A549 treated with CpdA at 1 μM for 4 hours (cell line): ENCODE measurements at places on chromosomes 3 and 15. TPM values are rescaled to one million over a fixed set of nuclear protein-coding genes. Genes with fewer than 3 reads are reported as not detected.

CD96 gene
- not detected in 5 replicates for total RNA-seq

TOP2B gene
- 63.5 to 90.0 TPM (median 65.8 TPM) in 5 replicates for total RNA-seq

FOXB1 gene
- total RNA-seq = not detected in 5 replicates

GOLGA8M gene
- total RNA-seq = not detected in 5 replicates

CLEC3B gene
- total RNA-seq = 0.49 TPM in 1 of 5 replicates, not detected in the others

C2CD4B gene
- 0.03 to 0.13 TPM in 2 of 5 replicates, not detected in the others for total RNA-seq

C3orf52 gene
- total RNA-seq = 11.5 to 16.0 TPM (median 13.8 TPM) in 5 replicates

MUSTN1 gene
- 0.52 TPM in 1 of 5 replicates, not detected in the others for total RNA-seq

DPPA2 gene
- not detected in 5 replicates for total RNA-seq

SPATA12 gene
- 0.44 to 0.59 TPM (median 0.47 TPM) in 5 replicates for total RNA-seq

TLR9 gene
- total RNA-seq = 0.08 TPM in 2 of 5 replicates, not detected in the others

ZNF385D gene
- not detected in 5 replicates for total RNA-seq

GP9 gene
- total RNA-seq = not detected in 5 replicates

RETNLB gene
- not detected in 5 replicates for total RNA-seq

NMB gene
- 15.2 to 25.8 TPM (median 23.7 TPM) in 5 replicates for total RNA-seq

CNTN4 gene
- not detected in 5 replicates for total RNA-seq

FGD5 gene
- 0.05 TPM in 1 of 5 replicates, not detected in the others for total RNA-seq

RPSA gene
- 2,607 to 2,790 TPM (median 2,621 TPM) in 5 replicates for total RNA-seq

HRG gene
- 0.02 TPM in 1 of 5 replicates, not detected in the others for total RNA-seq

GPR27 gene
- 3.0 to 3.3 TPM (median 3.2 TPM) in 5 replicates for total RNA-seq

FAM81A gene
- total RNA-seq = 11.0 to 14.6 TPM (median 13.6 TPM) in 5 replicates

SLC9A9 gene
- 0.03 to 0.31 TPM (median 0.13 TPM) in 5 replicates for total RNA-seq

TNNC1 gene
- total RNA-seq = 1.2 to 1.5 TPM (median 1.4 TPM) in 5 replicates

GPR15 gene
- total RNA-seq = not detected in 5 replicates

C2CD4A gene
- 0.02 to 0.05 TPM (median 0.04 TPM) in 4 of 5 replicates, not detected in the other for total RNA-seq

ZDHHC19 gene
- 0.14 to 0.60 TPM in 2 of 5 replicates, not detected in the others for total RNA-seq

ROBO1 gene
- total RNA-seq = 10.0 to 18.3 TPM (median 13.2 TPM) in 5 replicates

SLC26A6 gene
- 15.3 to 21.4 TPM (median 18.9 TPM) in 5 replicates for total RNA-seq

DNAH12 gene
- total RNA-seq = 0.05 to 0.19 TPM (median 0.11 TPM) in 4 of 5 replicates, not detected in the other

CHCHD6 gene
- total RNA-seq = 16.2 to 19.6 TPM (median 18.1 TPM) in 5 replicates

FAM107A gene
- 0.07 to 0.08 TPM in 2 of 5 replicates, not detected in the others for total RNA-seq

STAG1 gene
- 8.8 to 12.1 TPM (median 10.0 TPM) in 5 replicates for total RNA-seq

ST6GAL1 gene
- total RNA-seq = 2.3 to 4.1 TPM (median 3.4 TPM) in 5 replicates

CAPN3 gene
- 0.25 to 0.43 TPM (median 0.31 TPM) in 3 of 5 replicates, not detected in the others for total RNA-seq

CFAP161 gene
- total RNA-seq = 0.03 TPM in 1 of 5 replicates, not detected in the others

AHSG gene
- 0.09 to 0.12 TPM (median 0.11 TPM) in 3 of 5 replicates, not detected in the others for total RNA-seq

FBXW12 gene
- total RNA-seq = not detected in 5 replicates

SLC28A2 gene
- not detected in 5 replicates for total RNA-seq

GATM gene
- total RNA-seq = 2.0 to 3.1 TPM (median 2.1 TPM) in 5 replicates

GP5 gene
- total RNA-seq = 0.01 TPM in 1 of 5 replicates, not detected in the others

SI gene
- total RNA-seq = not detected in 5 replicates

ADIPOQ gene
- total RNA-seq = not detected in 5 replicates

ZNF197 gene
- 1.0 to 2.4 TPM (median 1.7 TPM) in 5 replicates for total RNA-seq

MYD88 gene
- total RNA-seq = 25.2 to 27.9 TPM (median 27.0 TPM) in 5 replicates

CLDN1 gene
- 26.4 to 33.5 TPM (median 29.0 TPM) in 5 replicates for total RNA-seq

KCNAB1 gene
- not detected in 5 replicates for total RNA-seq

CEP19 gene
- 3.1 to 3.6 TPM (median 3.4 TPM) in 5 replicates for total RNA-seq

CLRN1 gene
- not detected in 5 replicates for total RNA-seq

SAMD7 gene
- total RNA-seq = not detected in 5 replicates

ITGB5 gene
- 328 to 412 TPM (median 391 TPM) in 5 replicates for total RNA-seq

ALDH1A2 gene
- total RNA-seq = 0.19 to 0.75 TPM (median 0.51 TPM) in 3 of 5 replicates, not detected in the others
